ENCODE measurements at places on chromosomes 4 and X.

- DNase-seq: no peak
These were observed 127.0 kb upstream of the SH3RF1 start for GRCh38 chr4:169397762-169398161.

GRCh38 chr4:17869327-17869726 lies 58.5 kb downstream of the NCAPG start:
- DNase-seq: no peak

GRCh38 chr4:112343330-112344080 lies 46.3 kb downstream of the ALPK1 start:
- DNase-seq: no peak

- no peak for DNase-seq
These were observed 46.0 kb upstream of the SFRP2 start for GRCh38 chr4:153834901-153835300.

GRCh38 chr4:105210916-105211315 lies 64.2 kb downstream of the TET2 start:
- no peak for DNase-seq

GRCh38 chr4:132642016-132642817 lies 506.9 kb upstream of the PCDH10 start:
- DNase-seq: no peak

- no peak for DNase-seq
These were observed 9.2 kb downstream of the NKX3-2 start for GRCh38 chr4:13535118-13535517.

DNA sequence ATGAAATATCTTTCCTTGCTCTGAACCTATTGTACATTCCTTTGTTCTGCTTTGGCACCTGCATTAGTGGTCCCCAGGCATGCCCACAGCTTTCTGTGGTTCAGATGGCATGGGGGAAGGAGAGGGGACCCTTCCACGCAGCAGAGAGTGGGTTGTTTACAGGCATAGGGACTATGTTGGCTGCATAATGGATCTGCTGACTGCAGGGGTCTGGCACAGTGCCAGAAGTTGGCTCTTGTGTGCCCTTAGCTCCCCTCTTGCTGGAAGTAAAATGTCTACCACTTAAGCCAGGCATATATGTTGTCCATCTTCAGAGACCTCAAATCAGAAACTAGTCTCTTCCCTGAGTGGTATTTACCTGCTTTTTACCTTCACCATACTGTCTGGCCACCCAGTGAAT lies 651.9 kb upstream of the PCDH7 start:
- no peak for DNase-seq

DNA sequence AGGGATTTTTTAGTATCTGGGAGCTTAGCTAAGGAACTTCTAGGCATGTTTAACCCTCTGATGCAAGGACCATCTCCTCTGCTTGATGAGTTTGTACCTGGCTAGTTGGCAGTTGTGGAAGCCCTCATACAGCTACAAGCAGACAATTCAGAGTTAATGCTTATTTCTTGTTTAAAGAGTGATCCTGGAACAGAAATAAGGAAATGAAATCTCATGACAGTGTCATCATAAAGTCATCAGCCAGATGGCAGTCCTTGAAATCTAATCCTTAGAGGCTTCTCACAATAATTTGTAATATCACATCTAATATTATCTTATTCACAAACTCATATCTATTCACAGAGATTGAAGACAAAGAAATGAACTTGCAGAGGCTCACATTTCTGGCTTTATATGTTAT lies 581.6 kb upstream of the FTHL17 start:
- no peak for DNase-seq

DNA sequence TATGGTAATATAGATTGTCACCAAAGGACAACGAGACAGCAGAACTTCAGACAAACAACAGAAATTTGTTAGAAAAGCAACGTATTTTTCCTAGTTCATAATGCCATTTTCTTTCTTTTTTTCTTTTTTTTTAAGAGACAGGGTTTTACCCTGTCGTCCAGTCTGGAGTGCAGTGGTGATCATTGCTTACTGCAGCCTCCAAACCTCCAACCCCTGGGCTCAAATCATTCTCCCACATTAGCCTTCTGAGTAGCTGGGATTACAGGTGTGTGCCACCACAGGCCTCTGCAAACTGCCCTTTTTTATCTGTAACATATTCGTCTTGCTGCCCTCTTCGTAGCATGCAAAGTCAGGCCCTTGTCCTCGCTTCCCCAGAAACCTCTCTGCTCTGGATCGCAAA lies 116.5 kb upstream of the PDLIM3 start:
- DNase-seq: no peak

GRCh38 chr4:137029026-137029425 lies 503.3 kb downstream of the PCDH18 start:
- no peak for DNase-seq

DNA sequence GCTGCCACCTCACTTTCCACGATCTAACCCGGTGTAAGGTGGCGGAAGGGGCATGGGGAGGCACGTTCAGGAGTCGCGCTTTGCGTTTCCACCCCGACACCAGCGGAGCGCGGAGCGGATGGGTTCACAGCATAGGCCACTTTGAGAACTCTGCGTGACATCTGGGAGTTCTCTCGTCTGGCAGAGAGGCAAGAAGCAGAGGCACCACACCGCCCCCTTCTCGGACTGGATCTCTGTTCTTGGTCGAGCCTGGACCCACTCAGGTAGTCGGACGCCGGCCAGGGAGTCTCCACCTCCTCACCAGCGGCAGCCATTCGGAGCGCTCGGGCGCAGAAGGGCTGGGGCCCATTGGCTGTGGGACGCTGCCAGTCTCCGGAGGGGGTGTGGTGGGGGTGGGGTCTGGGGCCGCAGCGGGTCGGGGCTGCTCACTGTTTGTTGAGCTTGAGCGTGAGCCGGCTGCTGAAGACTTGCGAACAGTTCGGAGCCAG lies at the start of gene DACH2:
Gene DACH2, plus strand, starts transcription at position 428 of the 488 bp plus-strand sequence.
- peak; percentile 7 for DNase-seq

- DNase-seq: no peak
These were observed 24.8 kb upstream of the RNF4 start for GRCh38 chr4:2443956-2444740.

GRCh38 chr4:21742326-21742725 lies 206.2 kb downstream of the KCNIP4 start:
- no peak for DNase-seq

GRCh38 chr4:93730251-93730650 lies 98.3 kb upstream of the ATOH1 start:
- no peak for DNase-seq

GRCh38 chrX:11867610-11868345 lies 109.7 kb downstream of the MSL3 start:
- no peak for DNase-seq

DNA sequence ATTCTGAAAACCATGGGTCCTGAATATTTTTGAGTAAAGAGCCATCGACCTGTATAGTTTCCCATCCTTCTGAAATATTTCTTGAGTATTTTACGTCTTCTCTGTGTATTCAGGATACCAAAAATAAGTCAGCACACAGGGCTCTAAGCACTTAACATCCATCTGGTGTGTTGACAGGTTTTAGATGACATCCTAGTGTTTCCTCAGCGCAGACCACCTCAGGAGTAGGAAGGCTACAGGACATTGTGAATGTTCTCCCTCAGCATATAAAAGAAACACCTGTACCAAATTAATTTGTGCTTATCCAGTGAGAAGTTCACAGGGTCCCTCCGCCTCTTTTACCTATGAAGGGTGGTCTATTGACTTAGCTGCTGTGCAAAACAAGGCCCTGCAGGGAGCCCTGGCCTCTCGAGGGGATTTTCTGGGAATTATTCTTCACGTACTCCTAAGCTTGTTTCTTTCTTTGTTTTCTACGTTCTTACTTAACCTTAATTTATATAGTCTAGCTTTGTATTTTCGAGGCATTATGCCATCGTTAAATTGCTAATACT lies 241.8 kb downstream of the FBXO8 start:
- no peak for DNase-seq

- DNase-seq: peak; percentile 53
These were observed 121.2 kb upstream of the NAP1L5 start for GRCh38 chr4:88818631-88819470.

GRCh38 chr4:79223993-79224776 lies 101.7 kb downstream of the NAA11 start:
- no peak for DNase-seq

- no peak for DNase-seq
These were observed 87.1 kb upstream of the FAM9C start for GRCh38 chrX:13131396-13132137.

GRCh38 chrX:108071578-108071977 lies 19.8 kb downstream of the PSMD10 start:
- no peak for DNase-seq

DNA sequence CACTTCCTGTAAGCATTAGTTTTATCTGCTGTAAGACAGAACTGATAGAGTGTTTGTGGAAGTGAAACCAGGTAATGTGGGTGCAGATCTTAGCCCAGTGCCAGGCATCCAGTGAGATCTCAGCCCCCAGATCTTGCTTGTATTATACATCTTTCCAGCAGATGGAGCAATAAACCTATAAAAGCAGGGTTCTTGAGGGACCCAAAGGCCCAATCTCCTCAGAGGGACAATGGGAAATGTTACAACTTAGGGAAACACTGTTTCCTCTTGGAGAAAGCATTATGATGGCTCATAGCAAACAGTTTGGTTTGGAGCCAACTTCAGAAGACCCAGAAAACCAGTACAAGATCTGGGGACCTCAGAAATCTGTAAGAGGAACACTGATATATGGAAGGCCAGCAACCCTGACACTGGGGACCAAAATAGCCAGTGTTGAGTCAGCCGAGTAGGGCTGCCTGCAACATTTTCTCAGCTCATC lies 206.3 kb downstream of the SLC7A11 start:
- no peak for DNase-seq

All from activated CD4-positive, alpha-beta T cell treated with anti-CD3 and anti-CD28 coated beads for 4 hours (primary cell).